Inflammatory macrophage (primary cell): ENCODE measurements at places on chromosomes 3 and 15.

- DNase-seq, result no peak
Measured at GRCh38 chr3:99952306-99952705, 134.6 kb downstream of the CMSS1 start.

DNA sequence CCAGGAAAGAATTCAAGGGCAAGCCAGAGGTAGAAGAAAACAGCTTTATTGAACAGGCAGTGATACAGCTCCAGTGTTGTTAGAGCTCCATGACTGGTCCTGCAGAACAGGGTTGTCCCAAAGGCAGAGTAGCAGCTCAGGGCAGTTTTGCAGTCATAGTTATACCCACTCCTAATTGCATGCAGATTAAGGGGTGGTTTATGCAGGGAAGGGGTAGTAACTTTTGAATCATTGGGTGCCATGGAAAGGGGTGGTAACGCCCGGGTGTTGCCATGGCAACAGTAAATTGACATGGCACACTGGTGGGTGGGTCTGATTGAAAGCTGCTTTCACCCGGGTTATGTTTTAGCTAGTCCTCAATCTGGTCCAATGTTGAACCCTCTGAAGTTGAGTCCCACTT, 9.7 kb upstream of the RAB6B start:
- no peak for DNase-seq

DNA sequence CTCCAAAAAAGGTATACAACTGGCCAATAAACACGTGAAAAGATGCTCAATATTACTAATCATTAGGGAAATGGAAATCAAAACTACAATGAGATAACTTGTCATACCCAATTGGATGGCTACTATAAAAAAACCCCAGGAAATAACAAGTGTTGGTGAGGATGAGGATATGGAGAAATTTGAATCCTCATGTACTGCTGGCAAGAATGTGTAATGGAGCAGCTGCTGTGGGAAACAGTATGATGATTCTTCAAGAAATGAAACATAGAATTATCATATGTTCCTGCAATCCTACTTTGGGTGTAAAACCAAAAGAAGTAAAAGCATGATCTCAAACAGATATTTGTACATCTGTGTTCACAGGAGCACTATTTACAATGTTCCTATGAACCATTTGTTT, 67.4 kb downstream of the RPLP1 start:
- DNase-seq, result no peak

GRCh38 chr15:29448320-29448719, 178.7 kb upstream of the NSMCE3 start:
- no peak for DNase-seq

DNA sequence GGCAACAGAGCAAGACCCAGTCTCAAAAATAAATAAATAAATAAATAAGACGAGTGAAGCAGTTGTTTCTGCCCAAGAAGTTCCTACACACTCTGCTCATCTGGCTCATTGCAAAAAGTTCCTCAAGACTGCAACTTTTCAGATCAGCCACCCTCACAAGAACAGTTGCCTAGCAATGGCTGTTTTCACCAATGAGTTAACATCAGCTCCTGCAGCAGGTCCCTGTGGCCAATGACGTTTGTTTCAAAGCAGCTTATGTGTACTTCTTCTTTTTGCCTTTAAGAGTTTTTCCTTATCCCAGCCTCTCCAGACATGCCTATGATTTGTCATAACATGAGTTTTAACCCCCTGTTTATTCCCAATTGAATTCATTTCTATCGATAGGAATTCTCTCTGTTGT, 118.4 kb upstream of the SPRED1 start:
- DNase-seq, result peak; percentile 92

DNA sequence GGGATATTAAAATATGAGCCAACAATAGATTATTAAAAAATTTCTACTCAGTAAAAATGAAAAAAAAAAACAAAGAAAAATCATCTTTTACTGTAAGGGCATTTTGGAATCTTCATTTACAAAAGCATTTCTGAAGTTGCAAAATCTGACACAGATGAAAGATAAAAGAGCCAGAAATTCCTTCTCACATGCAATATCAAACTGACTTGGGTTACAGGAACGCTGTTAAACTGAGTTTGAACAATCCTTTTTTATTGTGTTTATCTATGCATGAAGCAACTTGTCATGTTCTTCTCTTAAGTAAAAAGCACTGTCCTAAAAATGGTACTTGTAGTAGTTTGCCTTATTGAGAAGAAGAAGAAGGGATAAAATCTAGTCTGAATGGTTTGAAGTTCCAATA, 468.5 kb upstream of the KCNMB2 start:
- no peak for DNase-seq

- peak; percentile 4 for DNase-seq
Measured at GRCh38 chr3:179088306-179088705, 16.7 kb upstream of the ZMAT3 start.

DNA sequence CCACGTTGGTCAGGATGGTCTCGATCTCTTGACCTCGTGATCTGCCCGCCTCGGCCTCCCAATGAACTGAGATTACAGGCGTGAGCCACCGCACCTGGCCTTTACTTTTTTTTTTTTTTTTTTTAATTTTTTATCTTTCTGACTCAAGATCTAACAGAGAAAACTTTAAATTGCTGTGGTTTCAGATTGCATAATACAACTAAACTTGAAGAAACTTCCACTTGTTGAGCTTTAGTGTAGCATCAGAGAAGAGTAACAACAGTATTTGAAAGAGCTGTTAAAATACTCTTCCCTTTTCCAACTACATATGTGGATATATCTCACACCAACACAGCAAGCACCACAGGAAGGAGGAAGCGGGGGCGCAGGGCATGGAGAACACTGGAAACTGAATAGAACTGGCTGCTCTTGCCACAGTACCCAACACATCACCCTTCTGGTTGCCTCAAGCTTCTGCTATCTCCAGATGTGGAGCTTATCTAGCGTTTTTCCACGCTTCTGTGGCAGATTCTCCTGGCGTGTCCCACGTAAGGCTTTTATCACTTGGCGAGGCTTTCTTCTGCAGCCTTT, 45.4 kb downstream of the MAP6D1 start:
- peak; percentile 95 for DNase-seq

DNA sequence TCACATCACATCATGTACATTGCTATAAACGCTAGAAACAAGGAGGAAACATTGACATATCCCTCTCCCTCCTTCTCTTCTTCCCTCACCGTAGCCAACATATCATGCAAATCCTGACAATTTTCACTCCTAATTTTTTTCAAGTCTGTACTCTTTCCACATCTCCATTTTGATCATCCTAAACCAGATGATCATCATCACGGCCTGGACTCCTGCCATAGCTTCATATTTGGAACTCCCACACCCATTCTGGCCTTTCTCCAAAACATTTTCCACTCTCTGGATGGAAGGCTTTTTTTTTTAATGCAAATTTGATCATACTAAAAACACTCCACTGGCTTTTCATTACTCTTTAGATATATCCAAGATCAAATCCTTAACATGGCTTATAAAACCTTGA, 248.0 kb upstream of the CNTN3 start:
- no peak for DNase-seq

DNA sequence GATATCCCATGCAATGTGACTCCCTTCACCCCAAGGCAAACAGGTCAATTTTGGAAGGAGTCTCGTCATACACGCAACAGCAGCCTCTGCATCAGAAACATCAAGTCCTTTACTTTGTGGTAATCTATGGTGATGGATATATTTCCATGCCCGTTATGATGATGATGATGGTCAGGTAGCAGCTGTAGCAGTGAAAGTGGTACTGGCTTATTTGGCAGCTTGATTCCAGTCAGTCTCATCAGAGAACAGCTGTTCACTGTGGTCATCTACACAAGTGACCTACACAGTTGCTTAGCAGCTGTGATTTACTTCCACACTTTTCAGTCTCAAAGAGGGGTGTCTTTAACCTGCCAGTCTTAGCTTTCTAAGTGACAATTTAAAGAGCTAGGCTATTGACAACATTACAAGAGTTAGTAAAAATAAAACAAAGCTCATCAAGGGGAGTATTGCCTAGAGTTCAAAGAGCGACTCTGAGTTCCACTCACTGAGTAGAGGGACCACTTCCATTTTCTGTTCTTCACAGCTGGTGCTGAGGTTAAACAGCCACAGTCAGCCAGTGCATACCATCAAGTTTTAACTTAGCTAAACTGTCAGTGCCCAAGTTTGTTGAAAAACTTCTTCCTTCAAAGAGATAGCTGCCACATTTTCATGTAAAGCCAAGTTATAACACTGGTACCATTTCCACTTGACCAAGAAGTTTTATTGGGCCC, 587.4 kb upstream of the KCNMB2 start:
- no peak for DNase-seq

DNA sequence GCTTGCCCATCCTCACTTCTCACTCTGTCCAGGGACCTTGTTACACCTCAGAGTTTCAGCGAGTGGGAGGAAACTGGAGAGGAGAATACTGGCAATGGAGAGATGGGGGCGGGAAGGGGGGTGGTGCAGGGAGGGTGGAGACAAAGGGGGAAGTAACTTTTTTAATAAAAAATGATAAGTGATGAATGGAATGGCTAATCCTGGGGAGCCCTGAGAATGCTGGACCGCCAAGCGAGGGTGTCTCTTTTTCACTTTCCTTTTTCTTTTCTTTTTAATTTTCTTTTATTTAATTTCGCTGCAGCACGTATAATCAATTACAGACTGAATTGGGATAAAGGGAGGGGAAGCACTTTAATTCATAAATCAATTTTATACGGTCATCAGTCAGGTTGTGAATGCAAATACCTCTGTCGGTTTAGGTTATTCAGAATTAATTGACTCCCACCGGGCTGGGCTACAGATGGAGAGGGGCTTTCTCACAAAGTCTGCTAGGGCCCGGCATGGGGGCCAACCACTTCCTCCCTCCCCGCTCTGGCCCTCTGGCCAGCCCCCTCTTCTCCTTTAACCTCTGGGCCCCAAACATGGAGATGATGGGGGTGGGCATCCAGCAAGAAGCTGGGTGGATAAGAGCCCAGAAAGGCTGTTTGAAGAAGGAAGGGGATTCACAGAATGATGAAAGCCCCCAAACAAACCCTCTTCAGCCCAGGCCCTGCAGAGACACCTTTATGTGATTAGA, 106.8 kb upstream of the BOC start:
- DNase-seq, result no peak

DNA sequence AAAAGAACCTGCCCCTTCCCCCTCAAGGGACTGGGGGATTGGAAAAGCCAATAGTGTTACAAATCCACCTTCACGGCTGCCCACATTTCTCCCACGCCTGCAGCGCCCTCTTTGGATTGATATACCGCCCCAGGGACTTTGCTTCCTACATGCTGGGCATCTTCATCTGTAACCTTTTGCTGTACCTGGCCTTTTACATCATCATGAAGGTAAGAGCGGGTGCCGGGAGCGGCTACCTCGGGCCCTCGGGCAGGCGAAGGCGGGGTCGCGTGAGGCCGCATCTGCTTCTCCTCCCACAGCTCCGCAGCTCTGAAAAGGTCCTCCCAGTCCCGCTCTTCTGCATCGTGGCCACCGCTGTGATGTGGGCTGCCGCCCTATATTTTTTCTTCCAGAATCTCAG, 73.1 kb downstream of the USF3 start:
- DNase-seq, result no peak

DNA sequence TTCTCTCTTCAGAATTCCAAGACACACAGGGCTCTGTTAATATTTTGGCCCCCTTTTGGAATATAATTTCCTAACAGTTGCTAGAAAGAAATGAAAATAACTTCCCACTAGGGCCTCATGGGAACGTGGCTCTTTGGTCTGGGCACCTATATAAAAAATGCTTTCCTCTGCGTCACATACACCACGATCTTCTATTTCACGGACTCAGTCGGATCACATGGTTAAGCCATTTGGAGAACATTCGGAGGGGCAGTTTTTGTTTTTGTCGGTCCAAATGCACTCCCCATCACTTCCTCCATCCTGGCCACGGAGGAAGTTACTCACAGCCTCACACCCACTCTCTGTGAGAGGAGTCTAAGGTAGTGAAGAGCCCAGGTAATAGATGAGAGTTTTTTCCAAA, 21.0 kb downstream of the TMEM44 start:
- DNase-seq, result peak; percentile 22

- DNase-seq, result no peak
Measured at GRCh38 chr3:116517308-116517707, 72.0 kb upstream of the LSAMP start.

DNA sequence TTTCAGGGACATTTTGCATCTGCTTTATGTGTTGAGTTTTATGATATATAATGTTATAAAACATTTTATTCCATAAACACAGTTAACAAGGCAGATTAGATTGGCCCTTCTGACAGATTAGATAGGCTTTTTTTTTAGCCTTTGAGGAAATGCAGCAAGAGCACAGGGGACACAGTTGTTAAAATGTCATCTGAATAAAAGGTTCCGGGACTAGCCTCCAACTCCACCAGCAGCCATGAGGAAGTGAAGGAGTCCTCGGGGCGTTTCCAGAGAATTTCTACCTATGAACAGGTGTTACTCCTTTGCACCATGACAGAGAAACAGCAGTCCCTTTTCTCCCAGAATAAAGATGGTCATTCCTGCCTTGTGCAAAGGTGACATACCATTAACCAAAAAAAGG, 167.8 kb upstream of the KBTBD8 start:
- DNase-seq, result no peak

DNA sequence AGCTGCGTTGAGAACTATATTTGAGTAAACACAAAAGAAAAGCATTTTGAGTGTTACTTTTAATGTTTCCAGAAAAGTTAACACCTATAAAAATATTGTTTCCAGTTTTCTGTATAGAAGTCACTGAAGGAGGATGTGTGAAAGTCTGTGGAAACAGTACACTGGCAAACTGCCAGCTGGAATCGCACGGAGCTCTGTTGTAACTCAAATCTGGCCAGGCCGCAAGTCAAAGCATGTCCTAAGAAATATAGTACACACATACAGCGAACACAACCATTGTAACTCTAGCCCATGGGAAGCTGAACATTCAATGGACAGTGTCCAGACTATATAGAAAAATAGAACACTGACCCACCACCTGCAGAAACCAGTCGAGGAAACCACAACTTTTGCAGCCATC, 657.2 kb downstream of the FHIT start:
- DNase-seq, result peak; percentile 73

DNA sequence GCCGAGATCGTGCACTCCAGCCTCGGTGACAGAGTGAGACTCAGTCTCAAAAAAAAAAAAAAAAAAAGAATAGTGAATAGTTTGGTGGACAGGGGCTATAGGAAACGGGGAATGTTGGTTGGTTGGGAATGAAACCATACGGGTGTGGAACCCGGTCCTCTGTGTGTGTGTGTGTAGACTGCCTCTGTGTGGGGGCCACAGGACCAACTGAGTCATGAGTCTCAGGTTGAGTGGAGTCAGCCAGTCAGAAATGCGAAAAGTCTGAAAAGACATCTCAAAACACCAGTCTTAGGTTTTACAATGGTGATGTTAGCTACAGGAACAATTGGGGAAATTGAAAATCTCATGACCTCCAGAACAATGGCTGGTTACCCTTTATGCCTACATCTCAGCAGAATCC, 44.5 kb downstream of the ZDHHC19 start:
- DNase-seq, result peak; percentile 50

DNA sequence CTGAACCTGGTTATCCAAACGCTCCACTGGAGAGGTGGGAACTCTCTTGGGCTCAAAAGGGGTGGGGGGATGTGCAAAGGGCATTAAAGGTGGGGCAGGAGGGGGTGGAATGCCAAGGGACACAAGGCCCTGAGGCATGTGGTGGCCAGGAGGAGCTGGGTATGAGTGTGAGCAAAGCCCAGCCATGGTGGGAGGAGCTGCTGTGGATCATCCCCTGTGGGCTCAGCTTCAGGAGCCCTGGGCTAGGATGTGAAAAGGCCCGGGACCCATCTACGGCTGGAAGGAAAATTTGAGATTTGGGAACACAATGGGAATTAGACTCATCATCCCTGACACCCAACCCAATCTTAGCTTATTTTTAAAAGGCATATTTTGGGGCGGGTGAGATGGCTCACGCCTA, 33.3 kb downstream of the MGLL start:
- no peak for DNase-seq

- no peak for DNase-seq
Measured at GRCh38 chr3:71080517-71081083, 502.9 kb downstream of the FOXP1 start.
